ENCODE measurements at places on chromosomes 5 and 9. TPM values are rescaled to one million over a fixed set of nuclear protein-coding genes. Genes with fewer than 3 reads are reported as not detected.
A peak's percentile ranks its signal among the peaks of the same experiment; 100 is the strongest.

DNA sequence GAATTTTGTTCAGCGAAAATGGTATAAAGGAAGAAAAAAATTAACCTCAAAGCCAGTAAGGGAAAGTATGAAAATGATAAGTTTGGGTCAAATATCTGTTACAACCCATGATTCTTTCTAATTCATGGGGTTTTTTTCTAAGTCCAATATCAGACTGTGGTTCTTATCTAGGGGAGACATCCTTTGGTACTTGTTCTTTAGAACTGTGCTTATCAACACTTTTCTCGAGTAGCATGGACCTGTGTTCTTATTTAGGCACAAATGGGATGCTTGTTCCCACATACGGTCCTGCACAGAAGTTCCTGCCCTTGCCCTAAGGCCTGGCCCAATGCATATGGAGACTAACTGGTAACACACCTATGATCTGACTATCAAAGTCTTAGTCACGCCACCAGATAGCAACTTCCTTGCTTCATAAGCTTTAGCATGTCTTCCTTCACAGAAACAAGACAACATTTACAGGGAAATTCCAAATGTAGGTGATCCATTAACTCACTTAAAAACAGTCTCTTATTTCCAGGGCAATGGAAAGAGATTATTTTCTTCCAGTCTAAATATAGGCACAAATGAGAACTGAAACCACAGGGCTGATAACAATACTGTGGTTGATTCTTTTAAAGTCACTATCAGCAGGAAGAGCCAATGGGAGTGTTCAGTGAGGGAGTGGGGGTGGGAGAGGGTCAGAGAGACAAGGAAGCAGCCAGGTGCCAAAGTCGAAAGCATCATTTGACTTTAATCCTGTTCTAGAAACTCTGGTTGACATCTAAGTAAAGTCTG lies 268.8 kb upstream of the ANKRD55 start:
- DNase-seq = no peak

GRCh38 chr9:101787891-101788290 lies 49.4 kb upstream of the GRIN3A start:
- DNase-seq = no peak

DNA sequence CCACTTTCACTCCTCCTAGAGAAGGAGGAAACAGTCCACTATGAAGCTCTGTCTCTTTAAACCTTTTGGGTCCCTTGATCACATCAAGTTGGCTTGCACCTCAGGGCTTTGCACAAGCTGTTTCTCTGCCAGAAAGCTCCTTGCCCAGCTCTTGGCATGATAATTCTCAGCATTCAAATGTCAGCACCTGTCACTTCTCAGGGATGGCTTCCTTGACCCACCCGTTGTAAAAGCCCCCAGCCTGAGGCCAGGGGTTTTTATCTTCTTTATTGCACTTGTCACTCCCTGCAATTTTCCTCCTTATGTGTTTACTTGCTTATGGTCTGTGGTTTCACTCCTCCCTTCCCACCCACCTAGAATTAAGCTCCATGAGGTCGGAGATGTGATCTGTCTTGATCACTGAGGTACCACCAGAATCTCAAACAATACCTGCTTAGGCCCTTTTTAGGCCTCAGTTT lies 200.7 kb upstream of the TBC1D2 start:
- no peak for DNase-seq

GRCh38 chr9:106058460-106058859 lies 364.1 kb downstream of the TMEM38B start:
- DNase-seq = no peak

GRCh38 chr5:138140268-138140667 lies 1.0 kb upstream of the NME5 start:
- no peak for DNase-seq

GRCh38 chr9:128007566-128008138 lies 26.9 kb upstream of the EEIG1 start:
- DNase-seq = peak; percentile 34

DNA sequence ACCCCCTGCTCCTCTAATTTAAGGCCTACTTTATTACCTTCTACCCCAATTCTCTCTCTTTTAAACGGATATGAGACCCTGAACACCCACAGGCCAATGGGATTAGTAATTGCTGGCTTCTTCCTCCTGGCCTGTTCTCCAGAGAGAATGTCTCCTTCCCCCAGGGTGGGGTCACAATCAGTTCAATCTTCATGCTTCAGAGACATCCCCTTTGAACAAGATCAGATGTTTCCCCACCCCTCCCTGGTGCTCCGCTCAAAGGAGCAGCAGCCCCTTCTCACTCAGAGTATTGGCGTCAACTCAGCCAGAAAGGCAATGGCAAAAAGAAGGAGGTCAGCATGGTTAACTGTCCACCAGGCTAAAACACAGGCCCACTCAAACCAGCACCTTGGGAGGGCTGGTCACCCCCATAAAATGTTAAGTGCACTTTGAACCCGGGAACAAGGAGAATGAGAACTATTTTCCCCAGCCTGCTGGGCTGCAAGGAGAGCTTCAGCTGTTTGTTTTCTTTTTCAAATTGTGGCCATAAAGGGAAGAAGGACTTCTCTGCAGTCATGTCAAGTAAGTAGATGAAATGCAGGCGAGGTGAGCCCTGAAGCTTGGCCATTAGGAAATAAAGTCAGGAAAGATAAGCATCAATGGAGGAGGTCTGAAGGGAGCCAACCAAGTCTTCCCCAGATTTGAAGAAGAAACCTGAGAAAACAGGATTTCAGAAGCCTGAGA lies 20.1 kb downstream of the LHFPL2 start:
- no peak for DNase-seq

DNA sequence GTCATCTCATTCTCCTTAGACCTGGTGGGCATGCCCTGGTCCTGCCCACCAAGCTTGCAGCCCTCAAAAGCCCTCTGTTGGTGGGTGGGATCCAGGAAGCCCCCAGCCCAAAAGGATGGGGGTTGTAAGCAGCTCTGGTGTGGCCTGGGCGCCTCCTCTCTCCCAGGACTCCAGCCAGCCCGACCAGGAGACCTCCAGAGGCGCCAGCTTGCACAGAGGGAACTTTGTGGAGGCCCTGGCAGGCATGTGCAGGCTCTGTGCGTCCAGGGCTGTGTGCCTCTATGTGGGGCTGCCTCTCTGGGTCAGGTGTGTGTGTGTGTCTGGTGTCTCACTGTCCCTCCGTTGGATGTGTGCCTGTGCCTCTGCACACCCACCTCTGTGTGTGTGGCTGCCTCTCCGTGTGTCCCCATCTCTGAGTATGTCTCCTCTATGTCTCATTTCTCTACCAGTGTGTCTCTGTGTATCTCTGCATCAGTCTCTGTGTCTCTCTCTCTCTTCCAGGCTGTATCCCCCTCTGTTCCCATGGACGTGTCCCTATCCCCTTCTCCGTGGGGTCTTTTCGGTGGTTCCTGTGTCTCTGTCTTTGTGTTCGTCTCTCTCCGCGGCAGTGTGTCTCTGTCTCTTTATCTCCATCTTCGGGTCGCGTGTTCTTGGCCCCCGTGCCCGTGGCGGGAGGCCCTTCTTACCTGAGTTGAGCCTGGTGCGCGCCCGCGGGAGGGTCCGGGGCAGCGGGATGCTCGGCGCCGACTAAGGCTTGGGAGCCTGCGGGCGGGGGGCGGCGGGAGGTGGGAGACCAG lies 501 bp downstream of the ENHO start:
- DNase-seq = no peak

RANBP17 gene
- not detected for total RNA-seq

FOXD4 gene
- total RNA-seq = 1.2 TPM

ADAMTS6 gene
- total RNA-seq = 1.7 TPM

DNA sequence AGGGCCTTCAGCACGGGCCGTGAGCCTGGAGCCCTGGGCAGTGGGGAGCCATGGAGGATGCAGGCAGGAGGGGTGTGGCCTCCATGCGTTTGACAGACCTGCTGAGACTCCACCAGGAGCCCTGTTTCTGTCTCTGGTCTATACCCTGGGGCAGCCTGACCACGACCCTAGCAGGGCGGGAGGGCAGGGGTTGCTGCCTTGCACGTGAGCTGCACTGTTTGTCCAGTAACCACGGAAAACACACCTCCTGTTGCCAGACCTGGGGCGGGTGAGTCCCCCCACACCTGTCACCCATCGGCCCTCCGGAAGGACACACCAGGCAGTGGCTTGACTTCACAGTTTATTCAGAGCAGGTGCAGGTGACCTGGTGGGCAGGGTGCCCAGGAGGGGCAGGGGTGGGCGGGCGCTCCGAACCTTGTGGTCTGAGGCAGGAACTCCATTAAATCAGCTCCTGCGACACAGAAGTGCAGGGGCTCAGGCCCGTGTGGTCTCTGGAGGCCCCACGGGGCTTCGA lies 3.9 kb downstream of the LCN8 start:
- DNase-seq = no peak

DNA sequence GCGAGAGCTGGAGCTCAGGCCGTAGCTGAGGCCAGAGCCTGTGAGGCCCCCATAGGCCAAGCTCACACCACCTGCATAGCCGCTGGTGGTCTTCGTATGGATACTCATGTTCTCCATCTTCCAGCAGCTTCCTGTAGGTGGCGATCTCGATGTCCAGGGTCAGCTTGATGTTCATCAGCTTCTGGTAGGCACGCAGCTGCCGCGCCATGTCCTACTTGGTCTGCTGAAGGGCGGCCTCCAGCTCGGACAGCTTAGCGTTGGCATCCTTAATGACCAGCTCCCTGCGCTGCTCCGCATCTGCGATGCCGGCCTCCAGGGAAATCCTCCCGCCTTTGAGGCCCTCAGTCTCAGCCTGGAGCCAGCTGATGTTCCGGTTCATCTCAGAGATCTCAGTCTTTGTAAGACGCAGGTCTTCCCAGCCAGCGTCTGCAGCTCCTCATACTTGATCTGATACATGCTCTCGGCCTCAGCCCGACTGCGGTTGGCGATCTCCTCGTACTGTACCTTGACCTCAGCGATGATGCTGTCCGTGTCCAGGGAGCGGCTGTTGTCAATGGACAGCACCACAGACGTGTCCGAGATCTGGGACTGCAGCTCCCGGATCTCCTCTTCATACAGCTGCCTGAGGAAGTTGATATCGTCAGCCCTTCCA lies 172.1 kb downstream of the PPP2R2B start:
- DNase-seq = no peak

CAAP1 gene
- total RNA-seq = 16.6 TPM

TEX48 gene
- not detected for total RNA-seq

PCDHGA8 gene
- 0.74 TPM for total RNA-seq

GRCh38 chr5:133792655-133793054 lies 175.8 kb downstream of the C5orf15 start:
- DNase-seq = no peak

PCA3 gene
- total RNA-seq = not detected

DNA sequence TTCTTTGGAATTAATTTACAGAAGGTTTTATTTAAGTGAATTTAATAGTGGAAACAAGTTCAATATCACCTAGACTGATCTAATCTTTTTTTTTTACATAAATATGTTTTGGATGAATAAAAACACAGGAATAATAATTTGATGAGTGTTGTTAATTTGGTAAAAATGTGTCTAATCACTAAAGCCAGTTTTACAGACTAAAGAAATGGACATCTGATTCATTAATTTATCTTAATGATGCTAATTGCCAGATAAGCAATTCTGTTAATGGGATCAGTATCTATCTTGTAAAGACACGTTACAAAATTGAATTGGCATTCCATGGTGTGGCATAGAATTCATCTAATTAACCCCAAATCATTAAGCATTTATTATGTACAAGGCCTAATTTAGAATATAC lies 743.3 kb upstream of the CDH6 start:
- no peak for DNase-seq

SEMA6A gene
- total RNA-seq = 5.0 TPM

DNA sequence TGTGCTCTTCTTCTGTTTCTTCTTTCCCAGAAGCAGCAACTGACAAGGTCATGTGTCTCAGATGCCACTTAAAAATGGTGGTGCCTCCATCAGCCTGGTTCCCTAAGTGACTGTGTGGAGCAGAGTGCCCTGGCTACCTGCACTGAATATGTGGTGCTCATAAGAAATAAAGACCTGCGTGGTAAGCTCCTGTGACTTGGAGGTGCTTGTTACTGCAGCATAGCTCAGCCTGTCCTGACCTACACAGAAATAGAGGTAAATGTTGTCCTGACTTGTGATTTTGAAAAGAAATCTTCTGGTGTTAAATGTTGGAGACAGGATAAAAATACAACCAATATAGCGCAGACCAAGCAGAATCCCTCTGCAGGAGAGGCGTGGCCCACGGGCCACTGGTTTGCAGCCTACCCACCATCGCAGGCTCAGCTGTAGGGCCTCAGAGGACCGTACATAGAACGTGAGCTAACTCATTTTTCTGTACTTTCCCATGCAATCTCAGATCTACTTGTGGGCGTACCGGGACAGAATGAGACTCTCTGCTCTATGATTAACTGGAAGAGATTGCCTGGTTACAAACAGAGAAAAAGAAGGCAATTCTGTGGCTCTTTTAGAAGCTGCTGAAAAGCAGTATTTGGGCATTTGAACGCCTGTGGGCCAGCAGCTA lies 79.4 kb upstream of the UNC5A start:
- no peak for DNase-seq
